ENCODE measurements at places on chromosomes 1 and 21.

- no peak for DNase-seq
Measured at GRCh38 chr1:42158189-42158588, 5.0 kb downstream of the GUCA2B start.

GRCh38 chr1:193070386-193070753 is 11.0 kb downstream of the RO60 start:
- DNase-seq = no peak

- DNase-seq = no peak
Measured at GRCh38 chr1:114345930-114346479, 165.0 kb downstream of the TRIM33 start.

DNA sequence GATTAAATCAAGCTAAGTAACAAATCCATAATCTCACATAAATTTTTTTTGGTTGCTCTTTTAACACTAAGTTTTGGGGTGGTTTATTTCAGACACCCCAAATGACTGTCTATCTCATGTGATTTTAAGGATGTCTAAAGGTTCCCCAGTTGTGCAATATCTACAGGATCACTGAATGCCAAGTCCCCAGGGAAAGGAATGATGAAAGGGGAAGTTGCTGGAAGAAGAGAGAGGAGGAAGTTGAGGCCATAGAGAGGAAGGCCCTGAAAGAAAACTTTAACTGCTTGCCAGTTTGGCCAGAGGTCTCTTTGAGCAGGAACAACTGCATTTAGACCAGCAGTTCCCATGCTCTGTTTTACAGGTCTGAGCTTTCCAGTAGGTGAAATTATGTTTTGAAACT is 27.5 kb upstream of the SLC19A2 start:
- DNase-seq = no peak

DNA sequence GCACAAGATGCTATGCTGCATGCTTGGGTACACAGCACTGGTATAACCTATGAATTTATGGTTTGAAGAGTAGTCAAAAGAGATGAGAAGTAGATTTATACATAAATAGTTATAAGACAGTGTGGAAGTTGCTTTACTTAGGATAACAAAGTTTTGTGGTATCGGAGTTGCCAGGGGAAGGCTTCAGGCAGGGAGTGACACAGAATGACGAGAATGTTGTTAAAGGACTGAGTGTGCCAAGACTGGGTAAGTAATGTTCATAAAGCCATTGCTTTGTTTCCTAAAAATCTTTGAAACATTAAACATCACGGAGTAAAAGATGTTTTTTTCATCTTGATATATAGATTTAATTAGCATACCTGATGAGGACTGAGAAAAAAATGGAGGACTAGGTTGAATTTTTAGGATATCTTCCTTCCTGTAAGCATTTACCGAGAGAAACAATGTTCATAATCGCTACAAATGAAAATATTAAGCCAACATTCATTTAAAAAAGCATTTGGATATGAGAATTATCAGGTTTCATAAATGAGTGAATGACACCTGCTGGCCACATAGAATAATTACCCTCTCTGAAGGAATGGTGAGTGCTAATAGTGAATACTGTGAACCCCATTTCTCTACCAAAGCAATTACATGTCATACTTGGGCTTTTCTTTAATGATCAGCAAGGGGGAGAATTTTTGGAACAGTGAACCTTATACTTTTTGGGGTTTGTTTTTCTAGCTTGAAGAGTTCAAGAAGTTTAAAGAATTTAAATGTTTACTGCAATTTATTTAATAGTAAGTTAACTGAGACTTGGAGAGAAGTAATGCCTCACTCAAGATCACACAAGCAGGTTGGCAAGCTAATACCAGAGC is 28.4 kb downstream of the EXTL2 start:
- no peak for DNase-seq

DNA sequence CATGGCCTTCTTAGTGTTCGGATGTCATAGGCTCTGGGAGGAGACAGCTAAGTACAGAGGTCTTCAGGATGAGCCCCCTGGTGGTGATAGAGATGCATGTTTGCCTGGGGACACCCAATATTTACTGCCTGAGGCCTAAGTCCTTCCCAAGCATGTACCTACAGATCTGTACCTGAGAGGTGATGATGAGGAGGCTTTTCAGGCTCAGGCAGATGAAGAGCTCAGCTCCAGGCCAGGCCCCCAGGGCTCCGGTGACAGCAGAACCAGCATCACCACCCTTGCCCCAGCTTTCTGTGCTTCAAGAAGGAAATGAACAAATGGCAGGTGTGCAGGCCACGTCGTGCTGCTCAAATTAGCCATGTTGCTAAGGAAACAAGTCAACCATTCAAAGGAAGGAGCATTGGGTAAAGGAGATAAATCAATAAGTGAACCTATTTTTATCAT is 21.1 kb downstream of the CACNA1E start:
- no peak for DNase-seq

- DNase-seq = no peak
Measured at GRCh38 chr1:211677659-211678058, 2.2 kb upstream of the NEK2 start.

GRCh38 chr1:41823471-41823870 is 95.3 kb downstream of the HIVEP3 start:
- no peak for DNase-seq

GRCh38 chr1:4750177-4750576 is 95.8 kb downstream of the AJAP1 start:
- no peak for DNase-seq

- DNase-seq = no peak
Measured at GRCh38 chr21:18499761-18500376, 96.3 kb upstream of the TMPRSS15 start.

GRCh38 chr21:44694776-44695175 is 2.2 kb upstream of the KRTAP10-12 start:
- DNase-seq = no peak

DNA sequence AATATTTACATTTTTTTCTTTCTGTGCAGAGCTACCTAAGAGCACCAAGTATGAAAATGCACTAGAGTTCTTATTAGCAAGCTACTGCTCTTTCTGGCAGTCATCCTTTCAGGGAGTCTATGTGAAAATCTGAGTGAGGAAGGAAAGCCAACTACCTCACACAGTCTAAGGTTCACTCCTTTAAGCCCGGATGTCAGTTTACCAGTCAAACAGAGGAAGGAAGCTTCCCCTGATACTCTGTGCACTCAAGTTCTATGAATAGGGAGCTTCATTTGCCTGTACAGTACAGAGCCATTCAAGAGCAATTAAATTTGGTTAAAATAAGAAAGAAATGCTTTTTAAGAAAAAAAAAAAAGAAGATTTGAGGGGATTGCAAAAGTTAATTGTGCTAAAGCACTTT is 6.9 kb downstream of the COL11A1 start:
- no peak for DNase-seq

DNA sequence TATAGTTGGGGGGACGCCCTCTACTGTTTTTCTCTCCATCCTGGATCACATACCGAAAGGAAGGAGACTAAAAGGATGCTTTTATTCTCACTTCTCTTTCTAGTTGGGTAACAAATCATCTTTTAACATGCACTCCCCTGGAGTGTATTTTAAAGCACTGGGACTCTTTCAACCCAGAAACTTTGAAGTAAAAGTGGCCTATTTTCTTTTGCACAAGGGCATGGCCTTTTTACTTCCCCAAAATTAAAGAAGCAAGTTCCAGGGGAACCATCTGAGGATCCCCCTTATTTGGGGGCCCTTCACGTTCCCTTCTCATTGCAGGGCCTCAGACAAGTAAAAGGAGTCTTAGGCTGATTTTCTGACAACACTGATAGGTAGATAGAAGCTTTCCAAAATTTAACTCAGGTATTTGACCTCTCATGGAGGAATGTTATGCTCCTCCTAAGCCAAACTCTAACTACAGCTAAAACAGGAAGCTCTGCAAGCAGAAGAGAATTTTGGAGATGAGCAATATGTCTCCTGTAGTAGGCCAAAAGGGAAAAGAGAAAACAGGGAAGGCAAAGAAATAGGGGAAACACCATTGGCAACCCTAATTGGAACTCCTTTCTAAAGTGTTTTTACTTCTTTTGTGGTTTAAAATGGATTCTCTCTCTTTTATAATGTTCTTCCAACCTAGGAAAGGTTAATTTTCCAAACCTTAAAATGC is 8.9 kb upstream of the CD46 start:
- no peak for DNase-seq

Data from activated T-cell treated with anti-CD3 and anti-CD28 coated beads for 4 hours (primary cell).